Bone marrow (tissue), 2 donors: ENCODE measurements at places on chromosomes 7 and 10.

GRCh38 chr10:21424459-21424861 is 101.0 kb downstream of the SKIDA1 start:
- no peak for DNase-seq

- no peak for DNase-seq
Observed at GRCh38 chr10:17836942-17837341, 27.8 kb downstream of the MRC1 start.

- no peak for DNase-seq
Observed at GRCh38 chr7:664997-665735, 61.3 kb upstream of the DNAAF5 start.

- DNase-seq, result no peak
Observed at GRCh38 chr7:142563470-142563869, 185.8 kb upstream of the PRSS1 start.

- DNase-seq, result no peak
Observed at GRCh38 chr7:122770686-122771335, 68.1 kb upstream of the RNF148 start.

GRCh38 chr7:22200238-22200637 is 156.7 kb downstream of the RAPGEF5 start:
- DNase-seq, result no peak

DNA sequence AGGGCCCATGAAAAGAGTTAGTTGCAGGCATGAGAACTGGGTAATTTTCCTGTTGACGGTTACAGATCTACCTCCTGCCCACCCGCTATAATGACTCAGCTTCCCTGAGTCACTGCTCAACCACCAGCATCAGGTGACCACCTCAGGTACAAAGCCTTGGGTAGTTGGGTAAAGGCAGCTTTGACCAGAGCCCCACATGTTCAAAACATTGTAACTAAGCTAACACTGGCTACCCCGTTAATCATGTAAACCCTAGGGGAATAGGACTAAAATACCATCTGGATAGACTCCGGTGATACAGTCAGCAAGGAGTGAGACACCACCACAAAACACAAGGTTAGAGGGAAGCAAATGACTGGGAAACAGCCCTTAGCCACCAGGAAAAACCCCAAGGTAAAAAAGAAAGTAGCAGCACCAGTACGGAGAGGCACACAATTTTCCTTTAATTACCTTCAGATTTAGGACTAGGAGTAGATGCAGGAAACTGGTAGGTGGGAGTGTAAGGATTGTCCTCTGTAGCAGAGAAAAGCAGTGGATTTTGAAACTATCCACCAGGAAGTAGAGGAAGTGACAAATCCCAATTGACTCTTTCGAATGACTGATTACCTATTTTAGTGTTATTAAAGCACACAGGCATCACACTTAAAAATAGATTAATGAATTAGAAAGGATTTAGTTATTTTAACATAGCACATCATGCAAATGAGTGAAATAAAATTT is 103.5 kb upstream of the PDLIM1 start:
- DNase-seq, result no peak

- no peak for DNase-seq
Observed at GRCh38 chr7:44808914-44809393, 12.5 kb downstream of the PPIA start.

DNA sequence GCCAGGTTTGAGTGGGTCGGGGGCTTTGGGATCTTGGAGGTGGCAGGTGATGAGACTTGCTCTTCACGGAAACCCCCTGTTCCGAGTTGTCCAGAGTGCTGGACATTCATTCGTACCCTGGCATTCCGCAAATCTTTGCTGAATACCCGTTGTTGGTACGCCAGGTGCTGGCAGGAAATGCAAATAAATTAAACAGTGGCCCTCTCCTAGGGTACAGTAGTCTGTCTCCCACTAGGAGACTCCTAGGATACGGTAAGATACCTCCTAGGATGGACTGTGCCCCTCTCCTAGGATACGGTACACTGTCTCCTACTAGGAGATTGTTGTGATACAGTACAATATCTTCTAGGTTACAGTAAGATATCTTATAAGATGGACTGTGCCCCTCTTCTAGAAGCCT is 544 bp downstream of the SEC23IP start:
- DNase-seq, result no peak

GRCh38 chr7:5780801-5781496 is 514 bp downstream of the RNF216 start:
- no peak for DNase-seq

DNA sequence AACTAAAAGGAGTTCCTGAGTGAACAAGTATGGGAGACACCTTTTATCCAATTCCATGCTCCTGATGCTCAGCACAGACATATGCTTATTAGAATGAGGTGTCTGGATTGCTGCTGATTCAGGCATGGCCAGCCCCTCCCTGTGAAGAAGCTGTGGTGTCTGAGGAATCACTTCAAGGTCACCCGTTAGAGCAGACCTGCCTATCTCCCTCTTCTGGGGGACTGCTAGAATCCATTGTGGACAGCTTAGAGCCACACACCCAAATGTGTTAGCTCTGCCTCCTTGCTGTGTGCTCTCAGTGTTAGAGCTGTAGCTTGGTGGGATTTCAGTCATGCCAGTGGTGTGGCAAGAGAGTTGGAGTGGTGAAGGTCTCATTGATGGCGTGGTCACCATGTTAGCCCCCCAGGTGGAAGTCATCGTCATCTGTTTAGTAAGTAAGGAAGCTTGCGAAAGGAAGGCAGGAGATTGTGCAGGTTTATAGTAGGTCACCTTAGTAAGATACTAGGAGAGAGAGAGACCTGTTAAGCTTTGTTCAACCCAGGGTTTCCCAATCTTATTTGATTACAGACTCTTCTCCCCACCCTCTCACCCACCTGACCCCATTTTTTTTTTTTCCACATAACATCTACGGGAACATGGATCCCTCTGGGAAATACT is 12.8 kb downstream of the PRXL2A start:
- no peak for DNase-seq

GRCh38 chr10:29607576-29607975 is 27.2 kb downstream of the SVIL start:
- DNase-seq, result no peak

DNA sequence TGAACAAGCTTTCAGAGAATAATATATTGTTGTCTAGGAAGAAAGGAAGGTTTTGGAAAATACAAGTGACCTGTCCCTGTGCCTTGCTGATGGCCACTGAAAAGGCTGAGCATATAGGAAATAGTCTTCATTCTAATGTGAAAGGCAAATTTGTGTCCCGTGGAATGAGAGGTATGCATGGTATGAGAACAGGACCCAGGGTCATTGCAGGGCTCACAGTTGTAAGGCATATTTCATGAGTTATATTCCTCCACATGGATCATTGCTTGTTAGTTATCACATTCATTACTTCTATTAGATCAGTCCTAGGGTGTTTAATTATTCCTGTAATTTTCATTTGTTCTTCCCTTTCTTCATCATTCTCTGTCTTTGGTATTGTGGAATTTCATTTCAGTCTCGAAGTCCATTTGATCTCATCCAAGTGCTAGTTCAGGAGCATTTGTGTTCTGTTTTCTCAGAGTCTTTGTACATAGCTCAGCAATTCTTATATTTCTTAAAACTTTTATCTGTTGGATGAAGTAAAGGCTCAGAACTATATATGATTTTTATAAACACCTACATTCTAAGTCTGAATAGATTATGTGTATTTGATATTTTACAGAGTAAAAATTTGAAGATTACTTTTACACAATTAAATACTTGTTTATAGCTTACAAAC is 39.4 kb upstream of the ARHGAP21 start:
- no peak for DNase-seq

DNA sequence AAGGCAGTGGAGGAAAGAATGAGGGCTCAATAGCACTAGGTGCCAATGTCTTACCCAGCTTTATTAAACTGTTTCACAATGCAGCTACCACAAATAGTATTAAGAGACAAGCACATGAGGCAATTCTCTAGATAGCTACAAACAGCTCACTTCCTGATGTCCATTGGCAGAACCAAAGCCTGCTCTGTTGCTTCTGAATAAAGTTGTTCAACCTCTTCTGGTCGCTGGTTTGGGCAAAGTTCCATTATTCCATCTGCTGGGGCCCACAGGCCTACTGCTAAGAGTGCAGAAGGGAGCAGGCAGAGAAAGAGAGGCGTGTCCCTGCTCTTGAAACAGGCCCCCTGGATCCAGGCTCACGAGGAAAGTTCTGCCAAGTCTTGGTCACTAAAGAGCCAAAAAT is 173.9 kb downstream of the ZNF438 start:
- DNase-seq, result no peak

DNA sequence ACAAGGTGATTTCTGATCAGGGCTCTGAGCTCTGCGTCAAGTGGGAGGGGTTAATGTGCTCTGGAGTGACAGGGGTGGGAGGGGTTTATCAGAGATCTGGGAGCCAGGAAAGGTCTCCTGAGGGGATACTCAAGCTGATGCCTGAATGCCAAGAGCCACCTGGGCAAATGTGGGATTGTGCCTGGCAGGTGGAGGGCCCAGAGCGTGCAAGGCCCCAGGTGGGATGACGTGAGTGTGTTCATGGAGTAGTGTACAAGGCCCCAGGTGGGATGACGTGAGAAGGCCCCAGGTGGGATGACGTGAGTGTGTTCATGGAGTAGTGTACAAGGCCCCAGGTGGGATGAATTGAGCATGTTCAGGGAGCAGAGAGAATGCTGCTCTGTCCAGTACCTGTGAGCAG is 610.3 kb downstream of the PTPRN2 start:
- no peak for DNase-seq

DNA sequence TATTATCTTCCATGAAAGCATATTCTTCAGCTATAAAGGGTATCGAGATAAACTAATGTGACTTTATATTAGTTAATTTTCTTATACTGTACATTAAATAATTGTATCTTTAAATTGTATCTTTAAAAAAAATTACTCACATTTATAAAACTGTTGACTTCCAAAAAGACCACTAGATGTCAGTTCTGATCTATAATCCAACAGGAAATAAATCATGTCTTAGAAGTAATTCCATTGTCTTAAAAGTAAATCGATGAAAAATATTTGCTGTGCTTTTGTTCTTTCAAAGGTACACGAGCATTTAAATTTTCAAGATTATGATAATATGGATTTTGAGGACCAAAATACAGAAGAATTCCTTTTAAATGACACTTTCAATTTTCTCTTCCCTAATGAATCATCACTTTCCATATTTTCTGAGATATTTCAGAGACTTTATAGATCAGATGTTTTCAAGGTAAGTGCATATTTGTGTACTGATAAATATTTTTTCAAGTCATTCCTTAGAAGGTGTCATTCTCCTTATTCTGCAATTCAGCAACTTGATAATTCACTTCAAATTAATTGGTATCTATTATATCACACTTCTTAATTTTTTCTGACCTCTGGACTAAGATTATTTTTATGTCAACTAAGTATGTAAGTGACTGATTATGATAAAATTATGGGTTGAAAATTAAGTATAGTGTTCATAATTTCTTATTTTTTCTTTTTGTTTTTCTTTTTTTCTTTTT is 138.5 kb downstream of the CPED1 start:
- DNase-seq, result no peak

GRCh38 chr10:50582046-50582445 is 41.7 kb downstream of the SGMS1 start:
- no peak for DNase-seq

- no peak for DNase-seq
Observed at GRCh38 chr7:133355325-133355708, 102.4 kb downstream of the EXOC4 start.

GRCh38 chr7:37031571-37032257 is 307.4 kb upstream of the AOAH start:
- DNase-seq, result no peak

GRCh38 chr10:112226439-112227248 is 43.1 kb upstream of the GPAM start:
- DNase-seq, result no peak

DNA sequence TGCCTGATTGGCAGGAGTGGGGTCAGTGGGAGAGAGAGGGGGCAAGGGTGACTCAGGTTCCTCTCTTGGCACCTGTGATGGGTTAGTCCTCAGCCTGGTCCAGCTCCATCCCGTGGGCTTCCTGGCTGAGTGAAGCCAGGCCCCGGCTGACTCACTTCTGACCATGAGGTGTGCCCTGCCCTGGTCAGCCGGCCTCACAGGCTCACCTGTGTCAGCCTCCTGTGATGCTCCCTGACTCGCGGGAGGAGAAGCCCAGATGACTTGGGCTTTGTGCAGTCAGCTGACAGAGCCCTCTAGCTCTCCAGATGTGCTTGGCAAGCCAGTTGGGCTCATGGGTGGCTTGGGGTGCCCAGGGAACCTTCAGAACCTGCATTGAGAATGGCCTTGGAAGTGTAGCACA is 16.0 kb upstream of the PPIF start:
- no peak for DNase-seq

GRCh38 chr10:4059471-4060138 is 274.6 kb upstream of the KLF6 start:
- DNase-seq, result no peak

- DNase-seq, result no peak
Observed at GRCh38 chr7:158033196-158033595, 554.4 kb downstream of the PTPRN2 start.

GRCh38 chr10:24456322-24456721 is 247.4 kb downstream of the KIAA1217 start:
- DNase-seq, result no peak

DNA sequence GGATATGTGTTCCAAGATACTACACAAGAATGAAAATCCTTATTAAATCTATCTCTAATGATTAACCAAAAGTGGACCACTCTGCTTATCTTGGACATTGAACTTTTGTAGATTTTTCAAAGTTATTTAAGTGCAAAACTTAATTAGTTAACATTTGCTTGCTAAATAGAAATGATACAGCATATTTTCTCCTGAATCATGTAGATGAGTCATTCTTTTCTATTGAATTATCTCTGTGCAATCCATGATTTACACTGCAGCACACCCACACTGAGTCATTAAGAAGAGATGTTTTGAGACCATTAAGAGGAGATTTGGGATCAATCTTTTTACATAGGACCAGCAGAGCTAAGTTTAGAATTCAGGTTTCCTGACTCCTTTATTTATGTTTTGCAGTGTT is 6.6 kb upstream of the ABCC2 start:
- no peak for DNase-seq

DNA sequence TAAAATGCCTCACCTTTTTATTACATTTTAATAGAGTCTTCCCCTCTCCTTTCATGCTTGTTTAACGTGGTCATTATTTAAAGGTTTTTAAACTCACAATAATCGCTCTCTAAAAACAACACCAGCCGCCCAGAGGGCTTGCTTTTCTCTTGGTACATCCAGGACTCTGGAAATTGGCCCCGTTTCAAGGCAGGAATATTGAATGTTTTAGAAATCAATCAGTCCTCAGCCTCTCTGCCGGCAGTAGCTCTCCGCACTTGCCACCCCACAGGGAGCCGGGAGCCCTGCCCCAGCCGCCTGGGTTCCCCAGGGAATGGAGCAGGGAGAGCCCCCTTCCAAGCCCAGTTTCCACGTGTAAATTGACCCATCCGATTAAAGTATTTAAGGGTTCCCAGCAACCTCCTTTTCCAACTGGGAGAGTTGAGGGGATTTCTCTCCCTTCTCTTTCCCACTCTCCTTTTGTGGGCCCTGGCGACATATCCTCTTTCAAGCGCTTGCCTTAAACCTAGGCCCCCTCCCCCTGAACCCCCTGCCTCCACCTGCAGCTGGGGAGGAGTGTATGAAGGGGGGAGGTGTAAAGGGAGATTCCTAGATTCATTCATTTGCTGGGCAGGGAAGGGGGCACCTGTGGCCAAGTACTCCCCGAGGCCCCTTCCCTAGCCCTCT is 1.9 kb downstream of the FGF8 start:
- no peak for DNase-seq

GRCh38 chr10:77836299-77836820 is 90.2 kb downstream of the DLG5 start:
- DNase-seq, result peak; percentile 86
